ENCODE measurements at places on chromosomes 2 and 18.

DNA sequence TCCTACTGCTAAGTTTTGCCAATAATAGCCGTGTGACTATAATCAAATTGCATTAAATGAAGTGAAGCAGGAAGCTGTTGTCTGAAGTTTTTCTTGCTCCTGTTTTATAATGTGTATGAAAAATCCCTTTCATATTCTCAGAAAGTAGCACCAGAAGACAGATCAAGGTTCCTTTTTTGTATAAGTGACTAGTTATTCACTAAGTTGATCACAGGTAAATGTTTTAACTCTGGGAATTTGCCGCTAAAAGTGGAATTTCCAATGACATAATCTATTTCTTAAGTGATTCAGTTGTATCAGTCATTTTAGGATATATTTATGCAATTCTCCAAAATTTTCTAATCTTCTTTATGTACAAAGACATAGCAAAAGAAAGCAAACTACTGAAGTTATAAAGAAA, 99.6 kb downstream of the DPP4 start:
- H3K27ac ChIP-seq = peak overlapping the region; percentile 87
- H3K4me1 ChIP-seq = peaks cover 64% of the 10 kb centered on the region
- DNase-seq = no peak
- H3K36me3 ChIP-seq = no peaks in the 10 kb centered on the region
- no peak overlapping the region for H3K4me3 ChIP-seq

DNA sequence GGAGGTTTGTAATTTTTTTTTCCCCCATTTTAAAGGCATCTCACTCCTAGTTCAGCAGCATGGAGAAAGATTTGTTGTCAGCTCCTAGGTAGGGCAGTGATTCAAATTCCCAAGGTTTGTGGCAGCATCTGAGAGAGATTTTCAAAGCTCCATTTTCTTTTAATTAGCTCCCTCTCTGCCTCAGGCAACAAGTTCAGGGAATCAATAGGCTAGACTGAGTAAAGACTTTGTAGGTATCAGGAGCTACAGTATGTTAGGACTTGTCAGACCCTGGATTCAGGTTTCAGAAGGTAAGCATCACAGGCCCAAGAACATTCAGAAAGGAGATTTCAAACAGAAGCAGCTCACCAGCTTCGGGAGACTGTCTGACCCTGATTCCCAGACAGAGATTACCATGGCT, 273.3 kb upstream of the ERBB4 start:
- no peaks in the 10 kb centered on the region for H3K27me3 ChIP-seq
- peaks cover 51% of the 10 kb centered on the region for H3K4me1 ChIP-seq
- no peak overlapping the region for H3K27ac ChIP-seq
- DNase-seq = no peak

GRCh38 chr18:2588666-2589344, 17.4 kb downstream of the NDC80 start:
- no peak for DNase-seq
- peaks cover 35% of the 10 kb centered on the region for H3K4me1 ChIP-seq
- H3K4me3 ChIP-seq = no peak overlapping the region

GRCh38 chr2:239106314-239106908, 258.5 kb downstream of the TWIST2 start:
- no peak overlapping the region for H3K4me3 ChIP-seq
- peaks cover 98% of the 10 kb centered on the region for H3K36me3 ChIP-seq
- H3K27me3 ChIP-seq = no peaks in the 10 kb centered on the region
- no peak overlapping the region for H3K27ac ChIP-seq
- H3K4me1 ChIP-seq = no peaks in the 10 kb centered on the region

Data from DND-41 (cell line).